ENCODE measurements at places on chromosomes 12 and 14. TPM values are rescaled to one million over a fixed set of nuclear protein-coding genes. Genes with fewer than 3 reads are reported as not detected.

CCDC177 gene
- total RNA-seq, result not detected

SYT1 gene
- total RNA-seq, result 6.3 TPM

DIO2 gene
- 9.2 TPM for total RNA-seq

IL23A gene
- 0.41 TPM for total RNA-seq

FOXA1 gene
- total RNA-seq, result 11.5 TPM

PXMP2 gene
- 21.3 TPM for total RNA-seq

Measured in A549 treated with CpdA at 1 μM for 4 hours (cell line).